ENCODE measurements at places on chromosomes 4 and X.

- DNase-seq, result no peak
Observed at GRCh38 chr4:42605264-42605663, 51.6 kb downstream of the ATP8A1 start.

GRCh38 chr4:61996943-61997342, 796.8 kb downstream of the ADGRL3 start:
- no peak for DNase-seq

DNA sequence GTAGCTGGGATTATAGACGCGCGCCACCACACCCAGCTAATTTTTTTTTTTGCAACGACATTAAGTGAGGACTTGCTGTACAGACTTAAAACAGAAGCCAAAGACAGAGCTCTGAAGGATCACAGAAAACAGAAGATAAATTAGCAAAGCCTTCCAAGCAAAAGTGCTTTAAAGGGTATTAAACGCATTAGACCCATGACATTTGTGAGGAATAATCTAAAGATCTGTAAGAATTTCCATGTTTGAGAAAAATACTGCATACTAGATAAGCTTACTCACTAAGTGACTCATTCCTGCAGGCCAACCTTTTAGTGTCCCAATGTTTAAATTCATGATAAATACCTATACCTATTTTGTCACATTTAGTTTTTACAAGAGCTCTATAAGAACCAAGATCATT, 27.4 kb downstream of the SMARCA1 start:
- DNase-seq, result no peak

DNA sequence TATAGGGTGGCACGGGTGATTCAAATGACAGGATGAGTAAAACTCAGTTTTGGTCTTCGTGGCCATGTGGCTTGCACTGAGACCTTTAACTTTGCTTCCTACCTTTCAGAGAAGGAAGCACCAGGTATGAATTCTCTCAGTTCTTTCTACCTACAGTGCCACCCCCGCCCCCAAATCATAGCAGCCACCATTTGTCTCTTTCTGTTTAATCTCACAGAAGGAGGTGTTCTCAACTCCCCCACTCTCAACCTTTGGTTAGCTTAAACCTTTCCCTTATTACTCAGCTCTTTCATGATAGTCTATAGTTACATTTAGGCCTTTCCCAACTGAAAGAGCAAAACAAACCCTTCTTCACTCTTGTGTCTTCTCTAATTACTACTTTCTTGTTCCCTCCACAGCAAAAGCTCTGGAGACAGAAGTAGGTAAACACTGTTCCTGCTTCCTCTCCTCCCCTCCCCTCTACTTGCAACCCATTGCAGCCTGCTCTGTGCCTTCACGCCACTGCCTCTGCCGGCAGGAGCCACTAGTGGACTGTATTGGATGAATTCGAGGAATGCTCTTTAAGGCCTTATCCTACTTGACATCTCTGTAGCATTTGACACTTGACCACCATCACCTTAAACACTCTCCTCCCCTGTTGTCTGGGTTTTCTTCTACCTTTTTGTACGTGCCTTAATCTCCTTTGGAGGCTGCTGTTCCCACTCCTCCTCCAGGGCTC, 123.7 kb downstream of the AFF1 start:
- DNase-seq, result no peak

DNA sequence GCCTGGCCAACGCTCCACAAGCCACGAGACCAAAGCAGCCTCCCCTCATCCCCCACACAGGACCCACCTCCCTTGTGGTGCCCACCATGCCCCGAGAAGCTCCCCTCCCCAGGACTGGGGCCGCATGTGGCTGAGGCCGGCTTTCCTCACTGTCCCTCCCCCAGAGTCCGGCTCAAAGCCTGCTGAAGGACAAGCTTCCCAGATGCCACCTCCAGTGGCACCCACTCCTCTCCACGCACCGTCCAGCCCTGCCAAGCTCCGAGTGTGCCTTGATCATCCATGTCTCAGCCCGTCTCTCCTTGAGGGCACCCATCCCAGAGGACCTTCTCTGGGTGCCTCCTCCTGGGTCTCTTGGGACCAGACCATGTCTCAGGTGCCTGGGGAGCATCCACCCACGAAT, 58.8 kb upstream of the MXD4 start:
- DNase-seq, result no peak

DNA sequence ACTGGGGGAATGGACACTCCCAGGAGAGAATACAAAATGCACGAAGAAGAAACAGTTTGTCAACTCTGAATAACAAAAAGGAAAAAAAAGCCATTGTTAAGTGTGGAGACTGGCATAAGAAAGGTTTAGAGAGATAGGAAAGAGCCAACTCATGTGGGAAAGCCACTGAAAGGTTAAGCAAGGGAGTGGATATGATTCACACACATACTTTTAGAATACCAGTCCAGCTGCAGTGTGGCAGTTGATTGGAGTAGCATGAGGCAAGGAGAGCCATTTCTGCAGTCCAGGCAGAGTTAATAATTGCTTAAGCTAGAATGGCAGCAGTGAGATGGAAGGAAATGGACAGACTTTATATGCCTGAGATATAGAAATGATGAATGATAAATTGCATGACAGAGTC, 36.9 kb upstream of the ADAD1 start:
- no peak for DNase-seq

GRCh38 chrX:48956728-48957414, 536 bp downstream of the OTUD5 start:
- no peak for DNase-seq

- DNase-seq, result no peak
Observed at GRCh38 chr4:128916832-128917231, 107.3 kb downstream of the JADE1 start.
